ENCODE measurements at places on chromosomes 3 and 15.
A peak's percentile ranks its signal among the peaks of the same experiment; 100 is the strongest.

DNA sequence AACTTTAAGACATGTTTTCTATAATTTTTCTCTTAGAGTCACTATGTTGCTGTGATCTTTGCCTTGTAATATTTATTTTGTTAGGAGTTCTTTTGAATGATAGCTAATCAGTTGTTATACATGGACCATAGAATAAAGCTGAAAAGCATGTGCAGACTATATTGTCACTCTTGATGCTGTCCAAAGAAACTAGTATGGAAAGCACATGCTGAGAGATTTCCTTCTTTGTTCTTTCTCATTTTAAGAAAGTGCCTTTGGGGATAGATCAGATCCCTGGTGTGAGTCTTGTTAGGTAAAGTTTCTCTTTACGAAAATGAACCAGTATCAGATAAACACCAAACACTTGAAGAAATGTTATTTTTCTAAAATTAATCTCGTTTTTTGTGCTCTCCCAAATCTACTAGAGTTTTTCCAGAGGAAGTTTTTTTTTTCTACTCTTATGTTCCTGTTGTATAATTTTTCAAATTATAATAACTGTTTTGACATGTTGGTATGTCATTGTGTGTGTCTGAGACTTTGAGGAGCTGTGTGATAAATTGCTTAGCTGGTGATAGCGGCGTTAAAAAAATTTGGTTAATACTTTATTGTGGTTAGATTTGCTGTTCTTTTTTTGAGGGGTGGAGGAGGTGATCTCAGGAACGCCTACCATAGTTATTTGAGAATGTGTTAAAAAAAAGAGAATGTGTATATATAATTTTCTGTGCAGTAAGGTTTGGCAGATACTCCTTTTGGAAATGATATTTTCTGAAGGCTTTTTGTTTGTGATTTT, 2.2 kb downstream of the PIAS1 start:
- DNase-seq, result no peak

DNA sequence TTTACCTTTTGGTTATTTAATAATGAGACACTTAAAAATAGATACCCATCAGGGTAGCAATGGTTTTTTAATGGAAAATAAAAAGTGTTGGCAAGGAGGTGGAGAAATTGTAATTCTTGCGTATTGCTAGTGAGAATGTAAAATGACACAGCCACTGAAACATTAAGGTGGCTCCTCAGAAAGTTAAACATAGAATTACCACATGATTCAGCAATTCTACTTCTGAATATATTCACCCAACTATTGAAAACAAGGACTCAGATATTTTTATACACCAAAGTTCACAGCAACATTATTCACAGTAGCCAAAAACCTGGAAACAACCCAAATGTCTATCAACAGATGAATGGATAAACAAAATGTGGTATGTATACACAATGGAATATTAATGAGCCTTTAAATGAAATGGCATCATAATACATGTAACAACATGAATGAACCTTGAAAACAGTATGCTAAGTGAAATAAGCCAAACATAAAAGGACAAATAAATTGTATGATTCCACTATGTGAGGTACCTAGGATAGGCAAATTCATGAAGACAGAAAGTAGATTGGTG, 163.5 kb downstream of the IMPG2 start:
- no peak for DNase-seq

GRCh38 chr15:48466079-48466478, 134.8 kb downstream of the DUT start:
- no peak for DNase-seq

- no peak for DNase-seq
Observed at GRCh38 chr15:47514200-47514652, 203.1 kb upstream of the SEMA6D start.

- DNase-seq, result no peak
Observed at GRCh38 chr3:156918746-156919145, 92.6 kb downstream of the LEKR1 start.

- DNase-seq, result no peak
Observed at GRCh38 chr3:107676469-107677309, 153.9 kb downstream of the BBX start.

DNA sequence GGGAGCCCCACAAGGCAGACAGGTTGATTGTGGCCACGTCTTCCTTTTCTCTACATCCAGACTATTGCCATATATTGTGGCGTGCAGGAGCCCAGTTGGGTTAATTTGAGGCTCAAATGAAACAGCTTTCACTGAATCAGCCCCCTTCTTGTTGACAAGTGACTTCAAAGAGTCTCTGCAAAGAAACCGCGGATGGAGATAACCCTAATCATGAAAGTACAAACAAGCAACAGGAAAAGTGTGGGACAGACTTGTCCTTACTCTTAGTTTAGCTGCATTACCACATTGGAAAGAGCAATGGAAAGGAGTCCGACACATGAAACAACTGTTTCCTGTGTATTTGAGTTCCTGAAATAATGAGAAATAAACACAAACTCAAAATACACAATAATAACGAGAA, 3.3 kb downstream of the TMEM40 start:
- no peak for DNase-seq

- no peak for DNase-seq
Observed at GRCh38 chr3:193269343-193270028, 28.5 kb downstream of the PLAAT1 start.

DNA sequence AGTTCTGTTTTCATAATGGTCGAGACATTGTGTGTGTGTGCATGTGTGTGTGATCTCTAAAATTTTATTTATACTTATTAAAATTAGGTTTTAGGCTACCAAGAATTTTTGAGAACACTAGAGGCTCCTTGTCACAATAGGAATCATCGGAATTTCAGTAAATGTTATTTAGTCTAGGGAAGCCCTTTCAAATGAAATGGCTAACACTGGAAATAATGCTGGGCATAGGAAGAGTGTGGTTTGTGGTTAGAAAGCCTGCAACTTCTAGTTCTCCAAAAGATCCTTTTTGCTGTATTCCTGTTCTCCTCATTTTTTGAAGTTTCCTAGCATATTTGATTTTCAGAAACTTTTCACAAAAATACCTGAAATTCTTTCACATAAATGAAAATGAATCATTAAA, 92.5 kb upstream of the MBNL1 start:
- DNase-seq, result no peak

- no peak for DNase-seq
Observed at GRCh38 chr3:134992180-134992579, 197.1 kb downstream of the EPHB1 start.

GRCh38 chr15:77998592-77998991, 78.9 kb downstream of the TBC1D2B start:
- no peak for DNase-seq

GRCh38 chr3:149647812-149648211, 10.0 kb downstream of the WWTR1 start:
- no peak for DNase-seq

DNA sequence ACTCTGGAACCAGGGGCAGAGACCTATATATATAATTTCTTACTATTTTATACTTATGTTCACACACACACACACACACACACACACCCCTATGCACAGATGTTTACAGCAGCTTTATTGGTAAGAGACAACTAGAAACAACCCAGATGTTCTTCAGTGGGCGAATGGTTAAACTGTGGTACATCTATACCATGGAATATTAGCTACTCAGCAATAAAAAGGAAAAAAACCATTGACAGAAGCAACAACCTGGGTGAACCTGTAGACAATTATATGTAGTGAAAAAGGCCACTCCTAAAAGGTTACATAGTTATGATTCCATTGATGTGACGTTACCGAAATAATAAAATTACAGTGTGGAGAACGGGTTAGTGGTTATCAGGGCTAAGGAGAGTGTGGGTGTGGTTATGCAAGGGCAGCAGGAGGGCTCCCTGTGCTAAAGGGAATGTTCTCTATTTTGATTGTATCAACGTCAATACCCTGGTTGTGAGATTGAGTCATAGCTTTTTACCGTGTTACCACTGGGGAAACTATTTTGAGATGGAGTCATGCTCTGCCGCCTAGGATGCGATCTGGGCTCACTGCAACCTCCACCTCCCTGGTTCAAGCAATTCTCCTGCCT, 85.5 kb downstream of the FLNB start:
- DNase-seq, result no peak

- no peak for DNase-seq
Observed at GRCh38 chr3:8739757-8740504, 6.3 kb downstream of the CAV3 start.

- no peak for DNase-seq
Observed at GRCh38 chr3:46613313-46614005, 1.1 kb downstream of the FAM240A start.

GRCh38 chr15:28955993-28956421, 70.2 kb downstream of the APBA2 start:
- peak; percentile 30 for DNase-seq

GRCh38 chr3:69865925-69866679, 126.8 kb downstream of the MITF start:
- no peak for DNase-seq

- DNase-seq, result no peak
Observed at GRCh38 chr3:182023843-182024242, 312.1 kb downstream of the SOX2 start.

DNA sequence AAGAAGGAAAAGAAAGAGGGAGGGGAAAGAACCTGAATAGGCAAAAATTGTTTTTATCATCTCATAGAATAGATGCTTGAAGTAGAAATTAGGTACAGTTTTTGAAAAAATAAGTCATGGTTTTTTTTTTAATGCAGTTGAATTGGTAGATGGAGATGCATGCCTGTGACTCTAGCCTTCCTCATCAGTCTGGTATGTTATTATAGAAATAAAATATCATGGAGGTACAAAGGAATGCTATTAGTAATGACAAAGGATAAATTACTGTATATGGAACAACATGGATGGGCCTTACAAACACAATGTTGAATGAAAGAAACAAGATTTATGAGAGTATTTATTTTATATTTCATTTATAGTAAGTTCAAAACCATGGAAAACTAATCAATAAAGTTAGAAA, 162.4 kb upstream of the GALNT15 start:
- DNase-seq, result no peak

DNA sequence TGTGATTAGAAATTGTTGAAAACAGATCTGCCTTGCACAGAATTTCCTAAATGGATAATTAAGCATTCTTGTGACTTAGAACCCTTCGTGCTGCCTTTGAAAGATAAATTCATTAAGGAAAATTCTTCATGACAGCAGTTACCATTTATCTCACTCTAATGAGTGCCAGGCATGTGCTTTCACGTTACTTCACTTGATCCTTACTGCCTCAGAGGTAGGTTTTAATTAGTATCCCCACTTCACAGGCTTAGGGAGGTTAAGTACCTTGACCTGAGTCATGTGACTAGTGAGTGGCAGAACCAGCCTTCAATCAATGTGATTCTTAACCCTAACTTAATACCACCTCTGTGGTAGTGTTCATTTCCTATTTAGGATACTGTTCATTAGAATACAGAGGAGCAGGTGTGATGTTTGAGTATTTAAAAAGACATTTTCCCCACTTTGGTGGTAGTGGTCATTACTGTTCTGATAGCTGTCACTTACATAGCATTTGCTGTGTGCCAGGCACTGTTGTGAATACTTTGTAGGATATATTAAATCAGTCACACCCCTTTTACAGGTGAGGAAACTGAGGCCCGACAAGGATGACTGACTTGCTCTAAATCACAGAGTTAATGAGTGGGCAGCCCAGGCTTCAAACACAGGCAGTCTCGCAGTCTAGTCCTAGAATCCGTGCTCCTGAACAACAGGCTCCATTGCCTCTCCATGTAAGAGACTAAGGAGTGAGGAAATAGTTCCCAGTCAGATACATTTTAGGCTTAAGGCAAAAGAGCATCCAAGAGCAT, 57.9 kb downstream of the RLBP1 start:
- no peak for DNase-seq

GRCh38 chr3:52593103-52593502, 56.7 kb downstream of the UQCC5 start:
- DNase-seq, result no peak

- DNase-seq, result no peak
Observed at GRCh38 chr3:126913524-126913923, 69.4 kb upstream of the PLXNA1 start.

GRCh38 chr15:81133782-81134461, at the start of gene CFAP161:
CFAP161 (plus strand) TSS chr15:81134270; CDS start chr15:81134330, 60 bp downstream.
- peak; percentile 60 for DNase-seq

GRCh38 chr3:43862470-43862869, 171.7 kb downstream of the ABHD5 start:
- peak; percentile 17 for DNase-seq

DNA sequence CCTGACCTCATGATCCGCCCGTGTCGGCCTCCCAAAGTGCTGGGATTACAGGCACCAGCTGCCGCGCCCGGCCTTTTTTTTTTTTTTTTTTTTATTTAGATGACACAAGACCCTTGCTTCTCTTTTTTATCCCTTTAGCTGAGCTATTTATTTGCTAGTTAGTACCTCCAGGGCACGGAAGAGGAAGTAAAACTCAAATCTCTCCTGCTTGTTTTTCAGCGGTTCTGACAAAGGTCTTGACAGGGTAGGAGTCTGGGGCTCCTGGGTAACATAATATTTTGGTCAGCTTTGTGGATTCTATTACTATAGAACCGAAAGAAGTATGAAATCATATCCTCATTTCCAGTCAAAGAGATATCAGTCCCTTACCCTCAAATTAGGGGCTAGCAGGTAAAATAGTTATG, 44.0 kb upstream of the ETV5 start:
- no peak for DNase-seq

DNA sequence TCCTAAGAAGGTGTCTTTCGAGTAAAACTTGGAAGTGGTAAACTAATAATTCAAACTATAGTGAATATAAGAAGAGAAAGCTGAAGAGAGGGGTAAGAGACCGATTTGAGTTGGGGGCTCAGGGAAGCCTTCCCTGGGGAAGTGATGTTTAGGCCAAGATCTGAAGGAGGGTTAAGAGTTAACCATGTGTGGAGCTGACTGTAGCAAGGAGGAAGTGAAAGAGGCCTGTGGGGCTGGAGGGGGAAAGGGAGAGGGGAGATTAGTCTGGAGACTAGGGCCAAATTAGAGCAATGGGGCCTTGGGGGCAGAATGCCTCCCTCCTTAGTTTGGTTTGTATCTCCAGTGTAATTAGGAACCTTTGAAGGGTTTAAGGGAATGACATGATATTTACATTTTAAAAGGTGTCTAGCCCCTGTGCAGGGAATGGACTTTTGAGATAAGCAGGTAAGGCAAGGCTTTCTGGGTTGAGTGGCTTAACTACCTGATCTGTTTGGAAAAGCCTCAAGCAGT, 2.2 kb downstream of the ZNF592 start:
- DNase-seq, result no peak

GRCh38 chr3:45210308-45211041, 15.6 kb downstream of the TMEM158 start:
- DNase-seq, result peak; percentile 79

GRCh38 chr3:121724130-121724529, 25.4 kb downstream of the GOLGB1 start:
- no peak for DNase-seq

Measured in liver (tissue), 10 donors.